ENCODE measurements at places on chromosomes 3 and 15.
A peak's percentile ranks its signal among the peaks of the same experiment; 100 is the strongest.

- peak; percentile 64 for DNase-seq
These were observed 2.1 kb downstream of the TRIM69 start for GRCh38 chr15:44738340-44738984.

DNA sequence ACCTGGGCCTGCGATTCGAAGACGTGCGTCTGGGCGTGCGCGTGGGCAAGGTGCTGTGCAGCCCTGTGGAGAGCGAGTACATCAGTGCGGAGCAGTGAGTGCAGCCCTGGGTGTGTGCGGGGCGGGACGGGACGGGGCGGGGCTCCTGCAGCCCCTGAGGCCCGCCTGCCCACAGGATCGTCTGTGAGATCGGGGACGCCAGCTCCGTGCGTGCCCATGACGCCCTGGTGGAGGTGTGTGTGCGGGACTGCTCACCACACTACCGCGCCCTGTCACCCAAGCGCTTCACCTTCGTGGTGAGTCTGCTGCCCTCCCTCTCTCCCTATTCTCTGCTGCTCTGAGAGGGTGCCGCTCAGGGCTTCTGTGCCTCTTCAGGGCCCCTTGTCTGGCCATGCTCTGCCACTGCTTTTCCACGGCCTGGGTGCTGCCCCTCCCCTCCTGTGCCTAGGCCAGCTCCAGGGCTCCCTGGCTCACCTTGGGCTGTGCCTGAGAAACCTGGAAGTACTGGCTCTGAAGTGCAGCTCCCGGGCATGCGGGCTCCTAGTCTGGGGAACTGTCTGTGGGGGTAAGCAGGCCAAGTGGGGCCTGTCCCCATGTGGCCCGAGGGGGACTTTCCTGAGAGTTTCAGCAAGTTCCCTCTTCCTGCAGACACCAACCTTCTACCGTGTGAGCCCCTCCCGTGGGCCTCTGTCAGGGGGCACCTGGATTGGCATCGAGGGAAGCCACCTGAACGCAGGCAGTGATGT is 31.8 kb downstream of the PLXNA1 start:
- no peak for DNase-seq

DNA sequence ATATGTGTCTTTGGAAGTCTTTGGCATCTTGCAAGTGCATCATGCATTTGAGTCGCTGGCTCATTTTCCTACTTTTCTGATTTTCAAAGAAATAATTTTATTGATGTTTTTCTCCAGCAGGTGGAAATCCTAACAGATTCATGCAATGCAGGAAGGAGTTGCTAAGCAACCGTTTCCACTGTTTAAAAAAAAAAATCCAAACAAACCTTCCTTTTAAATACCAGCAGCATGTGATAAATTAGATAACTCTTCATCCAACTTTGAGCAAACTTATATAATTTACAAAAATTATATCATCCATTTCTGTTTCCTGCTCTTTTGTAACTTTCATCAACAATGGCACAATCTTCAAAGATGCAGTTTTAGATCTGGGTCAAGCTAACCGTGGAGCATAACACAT is 364.1 kb downstream of the MFSD1 start:
- no peak for DNase-seq

DNA sequence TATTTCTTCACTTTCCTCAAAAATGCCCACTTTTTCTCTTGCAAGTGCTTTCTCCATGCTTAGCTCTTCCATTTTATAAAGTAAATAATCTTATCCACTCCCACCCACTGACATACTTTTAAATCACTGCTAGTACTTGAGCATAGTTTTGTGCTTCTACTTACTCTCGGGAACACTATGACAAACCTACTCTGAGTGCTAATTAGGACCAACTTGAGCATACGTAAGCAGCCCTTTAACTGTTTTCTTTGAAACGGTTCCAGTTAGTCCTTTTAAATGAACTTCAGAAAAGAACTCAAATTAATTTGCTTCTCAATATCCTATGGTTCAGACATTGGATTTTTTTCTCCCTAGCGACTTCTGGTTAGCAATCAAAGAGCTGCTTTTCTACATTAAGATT is 280.0 kb upstream of the SOX2 start:
- no peak for DNase-seq

DNA sequence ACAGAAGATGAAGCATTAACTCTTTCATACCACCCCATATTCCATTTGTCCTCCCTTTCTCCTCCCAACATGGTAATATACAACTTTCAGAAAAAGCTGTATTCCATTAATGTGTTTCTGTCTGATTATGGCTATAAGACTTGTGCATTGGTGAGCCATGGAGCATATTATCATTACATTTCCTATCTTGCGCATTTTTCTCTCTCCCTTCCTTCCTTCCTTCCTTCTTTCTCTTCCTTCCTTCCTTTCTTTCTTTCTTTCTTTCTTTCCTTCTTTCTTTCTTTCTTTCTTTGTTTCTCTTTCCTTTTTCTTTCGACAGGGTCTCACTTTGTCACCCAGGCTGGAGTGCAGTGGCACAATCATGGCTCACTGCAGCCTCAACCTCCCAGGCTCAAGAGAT is 25.5 kb upstream of the PDE8A start:
- DNase-seq = no peak

Measured in ACHN (cell line).